ELR (cell line): ENCODE measurements at places on chromosomes 11 and 22.
A peak's percentile ranks its signal among the peaks of the same experiment; 100 is the strongest.

DNA sequence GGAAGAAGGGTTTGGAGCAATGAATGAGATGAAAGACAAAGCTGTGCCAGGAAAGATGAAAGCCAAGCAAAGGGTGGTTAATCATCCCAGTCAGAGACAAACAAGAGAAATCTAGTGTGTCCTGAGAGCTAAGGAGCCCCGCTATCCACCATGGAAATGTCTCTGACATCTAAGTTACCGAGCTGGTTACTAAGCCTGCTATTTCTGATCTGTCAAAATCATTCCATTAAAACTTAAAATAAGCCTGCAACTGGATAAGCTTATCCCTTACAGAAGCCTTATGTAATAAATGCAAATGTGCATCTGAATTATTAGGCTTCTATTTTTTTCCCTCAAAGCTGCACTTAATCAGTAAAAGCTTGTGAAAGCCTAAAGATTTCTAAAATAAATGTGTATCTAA is 22.1 kb upstream of the SESN3 start:
- DNase-seq, result no peak

- no peak for DNase-seq
Observed at GRCh38 chr22:48701296-48702030, 1126.2 kb downstream of the BRD1 start.

DNA sequence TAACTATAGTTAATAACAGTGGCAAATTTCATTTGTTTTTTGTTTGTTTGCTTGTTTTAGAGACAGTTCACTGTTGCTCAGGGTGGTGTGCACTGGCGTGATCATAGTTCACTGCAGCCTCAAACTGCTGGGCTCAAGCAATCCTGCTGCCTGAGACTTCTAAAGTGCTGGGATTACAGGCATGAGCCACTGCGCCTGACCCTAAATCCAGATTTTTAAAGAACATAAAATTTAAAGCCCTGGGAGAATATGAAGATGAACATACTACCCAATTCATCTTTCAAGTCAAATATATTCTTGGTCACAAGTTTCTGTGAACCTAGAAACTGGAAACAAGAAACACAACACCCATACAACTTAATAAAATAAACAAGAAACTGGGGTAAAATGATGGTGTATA is 28.1 kb downstream of the RRAS2 start:
- DNase-seq, result no peak

DNA sequence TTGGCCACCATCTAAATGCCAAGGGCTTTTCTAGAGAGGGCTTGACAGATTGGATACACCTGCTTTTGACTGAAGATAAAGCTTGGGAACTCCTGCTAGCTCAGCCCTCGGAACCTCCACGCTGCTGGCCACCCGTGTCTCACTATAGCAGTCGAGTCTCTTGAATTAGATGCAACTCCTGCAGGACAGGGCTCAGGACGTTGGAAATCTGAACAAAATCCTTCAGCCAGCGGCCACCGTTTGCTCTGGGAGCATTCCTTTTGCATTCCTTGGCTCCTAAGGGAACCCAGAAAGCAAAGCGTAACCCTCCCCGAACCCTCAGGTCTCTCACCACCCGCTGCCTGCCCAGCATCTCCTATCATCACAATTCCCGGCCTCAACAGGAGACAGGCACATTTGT is 77.8 kb downstream of the GRIK4 start:
- DNase-seq, result no peak

- DNase-seq, result peak; percentile 69
Observed at GRCh38 chr11:127006311-127006710, 5.7 kb upstream of the KIRREL3 start.

- DNase-seq, result peak; percentile 75
Observed at GRCh38 chr22:37259540-37260029, 15.5 kb upstream of the RAC2 start.

GRCh38 chr22:28369854-28370253 is 309.8 kb downstream of the TTC28 start:
- DNase-seq, result no peak

GRCh38 chr11:34904421-34904955 is 11.7 kb downstream of the APIP start:
- peak; percentile 4 for DNase-seq

DNA sequence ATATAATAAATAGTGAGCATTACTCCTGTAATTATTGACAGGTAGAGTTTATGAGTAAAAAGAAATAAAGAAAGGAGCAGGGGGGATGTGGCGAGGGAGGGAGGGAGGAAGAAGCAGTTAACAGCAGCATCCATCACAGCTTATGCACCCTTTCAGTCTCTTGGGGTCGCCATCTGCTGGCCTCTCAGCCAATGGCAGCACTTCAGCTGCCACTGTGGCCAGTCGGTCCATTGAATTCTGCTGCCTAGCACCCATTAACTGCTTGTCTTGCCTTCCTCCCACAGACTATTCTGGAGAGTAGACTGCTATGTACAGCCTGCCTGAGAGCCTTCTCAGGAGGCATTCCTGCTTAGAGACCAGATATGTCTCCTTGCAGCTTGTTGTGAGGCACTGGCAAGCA is 388.3 kb downstream of the TENM4 start:
- DNase-seq, result no peak

DNA sequence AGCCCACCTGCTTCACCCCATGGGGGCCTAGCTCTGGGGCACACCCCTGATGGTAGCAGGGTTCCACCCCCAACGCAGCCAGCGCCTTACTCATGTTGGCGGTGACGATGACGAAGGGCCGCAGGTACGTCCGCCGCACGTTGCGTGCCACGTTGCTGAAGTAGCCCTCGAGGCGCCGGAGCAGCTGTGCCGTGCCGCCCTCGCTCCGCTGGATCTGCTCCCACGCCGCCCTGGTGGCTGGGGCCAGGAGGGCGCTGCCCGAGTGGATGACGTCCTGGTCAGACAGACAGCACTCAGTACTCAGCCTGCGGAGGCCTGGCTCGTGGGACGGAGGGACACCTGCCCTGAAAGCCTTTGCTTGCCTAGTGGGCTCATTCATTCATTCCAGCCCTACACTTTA is 50.8 kb downstream of the TRMU start:
- DNase-seq, result no peak

- peak; percentile 94 for DNase-seq
Observed at GRCh38 chr11:46290598-46291309, 13.3 kb downstream of the CREB3L1 start.

DNA sequence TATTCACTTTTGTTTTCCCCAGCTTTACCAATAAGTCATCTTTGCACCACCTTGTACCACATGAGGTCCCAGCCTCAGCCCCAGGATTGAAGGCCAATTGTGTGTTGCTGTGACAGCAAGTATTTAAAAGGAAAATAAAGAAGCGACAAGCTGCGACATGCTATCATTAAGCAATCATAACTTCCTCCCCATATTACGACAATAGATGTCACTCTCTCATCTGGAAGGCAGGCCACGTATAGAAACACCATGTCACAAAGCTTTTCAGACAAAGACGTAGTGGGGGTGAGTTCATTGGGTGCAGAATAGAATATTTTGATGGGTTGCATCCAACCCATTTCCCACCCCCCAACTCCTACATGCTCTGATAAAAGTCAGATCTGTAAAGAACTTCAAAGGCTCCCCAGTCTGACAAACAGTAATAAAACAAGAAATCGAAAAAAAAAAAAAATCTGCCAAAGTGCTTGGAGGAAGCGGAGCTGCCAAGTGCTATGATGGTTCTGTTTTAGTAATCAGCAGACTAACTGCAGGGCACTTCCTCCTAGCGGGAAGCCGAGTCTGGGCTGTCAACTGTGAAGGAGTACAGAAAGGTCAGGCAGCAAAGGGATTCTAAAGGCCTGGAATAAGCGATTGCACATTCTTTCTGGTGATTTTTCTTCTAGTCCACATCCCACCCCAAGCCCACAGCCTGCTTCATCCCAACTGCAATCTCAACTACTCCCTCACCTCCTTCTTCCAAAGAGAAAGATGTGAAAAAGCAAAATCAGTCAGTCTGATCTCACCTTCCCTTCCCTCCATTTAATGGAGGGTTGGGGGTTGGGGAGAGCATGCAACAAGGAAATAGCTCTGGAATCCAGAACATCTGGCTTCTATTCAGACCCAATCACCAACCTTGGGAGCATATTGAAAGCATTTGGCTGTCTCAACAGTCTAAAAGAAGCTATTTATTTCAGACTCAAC is 131.4 kb upstream of the UBASH3B start:
- no peak for DNase-seq

DNA sequence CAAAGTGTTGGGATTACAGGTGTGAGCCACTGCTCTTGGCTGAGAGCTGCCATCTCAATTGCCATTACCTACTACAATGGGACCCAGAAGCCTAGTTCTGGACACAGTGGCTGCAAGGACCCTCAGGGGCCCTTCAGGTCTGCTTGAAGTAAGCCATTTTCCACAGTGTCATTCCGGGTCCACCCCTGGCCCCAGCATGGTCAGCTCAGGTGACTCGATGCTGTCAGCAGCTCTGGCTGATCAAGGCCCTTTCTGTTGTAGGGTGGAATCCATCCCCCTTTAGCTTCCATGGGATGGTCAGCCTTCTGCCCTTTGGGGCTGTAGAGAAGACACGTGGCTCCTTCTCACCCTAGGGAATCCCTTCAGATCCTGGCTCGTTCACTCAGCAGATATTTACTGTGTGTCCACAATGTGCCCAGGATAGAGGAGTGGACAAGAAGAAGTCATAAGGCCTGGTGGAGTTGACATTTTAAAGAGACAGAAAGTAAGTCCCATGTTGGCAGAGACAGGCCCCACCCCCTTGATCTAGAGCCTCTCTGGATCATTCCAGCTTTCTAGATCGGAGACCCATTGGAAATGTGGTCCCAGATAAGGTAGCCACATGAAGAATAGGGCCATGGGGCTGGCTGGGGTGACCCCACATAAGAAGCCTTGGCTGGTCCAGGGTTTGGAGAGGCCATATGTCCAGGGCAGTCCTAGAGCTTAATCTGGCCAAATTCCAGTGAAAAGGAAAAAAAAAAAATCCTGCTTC is 15.1 kb upstream of the KAT5 start:
- no peak for DNase-seq

- no peak for DNase-seq
Observed at GRCh38 chr11:59923813-59924212, 14.4 kb upstream of the OOSP1 start.

DNA sequence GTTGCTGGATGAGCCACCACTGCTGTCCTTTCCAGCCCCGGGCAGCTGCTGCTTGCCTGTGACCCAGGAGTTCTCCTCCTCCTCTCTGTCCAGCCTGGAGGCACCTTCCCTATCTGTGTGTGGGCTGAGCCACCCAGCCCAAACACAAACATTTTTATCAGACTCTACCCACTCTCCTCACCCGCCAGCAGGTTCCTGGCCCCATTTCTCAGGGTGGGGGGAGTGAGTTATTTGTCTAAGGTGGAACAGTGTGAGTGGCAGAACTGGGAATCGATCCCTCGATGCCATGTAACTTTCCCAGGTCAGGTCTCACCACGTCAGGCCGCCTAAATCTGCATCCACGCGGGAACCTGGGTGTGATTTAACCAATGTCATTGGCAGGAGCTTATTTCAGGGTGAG is 20.8 kb upstream of the SMIM38 start:
- DNase-seq, result no peak

DNA sequence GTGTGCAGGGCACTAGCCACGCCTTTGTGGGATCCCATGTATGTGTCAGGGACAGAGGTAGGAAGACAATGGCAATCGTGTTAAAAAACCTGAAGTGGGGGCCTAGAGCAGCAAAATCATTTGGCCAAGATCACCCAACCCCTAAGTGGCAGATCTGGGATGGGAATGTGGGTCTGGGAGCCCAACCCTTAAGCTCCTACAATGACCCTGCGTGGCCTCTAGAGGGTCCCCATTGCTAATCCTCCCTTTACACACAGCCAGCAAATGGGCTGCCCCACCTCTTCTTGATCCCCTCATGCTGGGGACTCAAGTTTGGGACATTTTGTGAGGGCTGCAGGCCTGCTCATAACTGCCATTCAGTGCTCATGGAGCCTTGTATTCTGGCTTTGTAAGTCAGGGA is 73.2 kb upstream of the SUSD2 start:
- DNase-seq, result no peak

GRCh38 chr22:36239401-36240171 is at the start of gene APOL2:
TSS of gene APOL2 (minus strand) at chr22:36239527. CDS start at chr22:36233162, 6,365 bp downstream.
- DNase-seq, result peak; percentile 97

GRCh38 chr11:20715464-20715863 is 46.1 kb downstream of the NELL1 start:
- no peak for DNase-seq

GRCh38 chr22:49638788-49639187 is 188.9 kb downstream of the BRD1 start:
- DNase-seq, result no peak

GRCh38 chr11:856397-856796 is 13.7 kb downstream of the TSPAN4 start:
- DNase-seq, result no peak

DNA sequence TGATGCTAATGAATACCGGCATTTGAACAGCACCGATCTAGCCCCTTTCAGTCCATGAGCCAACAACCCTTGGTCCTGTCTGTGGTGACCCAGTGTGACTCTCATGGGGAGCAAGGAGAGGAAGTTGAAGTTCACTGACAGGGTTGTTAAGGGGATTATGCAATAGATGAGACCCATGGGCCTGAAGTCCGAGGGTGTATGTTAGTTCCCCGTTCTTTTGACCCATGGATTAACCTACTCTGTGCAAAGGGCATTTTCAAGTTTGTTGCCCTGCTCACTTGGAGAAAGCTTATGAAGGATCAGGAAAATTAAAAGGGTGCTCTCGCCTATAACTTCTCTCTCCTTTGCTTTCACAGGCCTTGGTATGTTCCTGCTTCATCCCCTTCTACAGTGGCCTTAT is 4.9 kb downstream of the PNPLA3 start:
- DNase-seq, result no peak

- DNase-seq, result peak; percentile 90
Observed at GRCh38 chr11:132874638-132875037, 657.7 kb downstream of the OPCML start.

DNA sequence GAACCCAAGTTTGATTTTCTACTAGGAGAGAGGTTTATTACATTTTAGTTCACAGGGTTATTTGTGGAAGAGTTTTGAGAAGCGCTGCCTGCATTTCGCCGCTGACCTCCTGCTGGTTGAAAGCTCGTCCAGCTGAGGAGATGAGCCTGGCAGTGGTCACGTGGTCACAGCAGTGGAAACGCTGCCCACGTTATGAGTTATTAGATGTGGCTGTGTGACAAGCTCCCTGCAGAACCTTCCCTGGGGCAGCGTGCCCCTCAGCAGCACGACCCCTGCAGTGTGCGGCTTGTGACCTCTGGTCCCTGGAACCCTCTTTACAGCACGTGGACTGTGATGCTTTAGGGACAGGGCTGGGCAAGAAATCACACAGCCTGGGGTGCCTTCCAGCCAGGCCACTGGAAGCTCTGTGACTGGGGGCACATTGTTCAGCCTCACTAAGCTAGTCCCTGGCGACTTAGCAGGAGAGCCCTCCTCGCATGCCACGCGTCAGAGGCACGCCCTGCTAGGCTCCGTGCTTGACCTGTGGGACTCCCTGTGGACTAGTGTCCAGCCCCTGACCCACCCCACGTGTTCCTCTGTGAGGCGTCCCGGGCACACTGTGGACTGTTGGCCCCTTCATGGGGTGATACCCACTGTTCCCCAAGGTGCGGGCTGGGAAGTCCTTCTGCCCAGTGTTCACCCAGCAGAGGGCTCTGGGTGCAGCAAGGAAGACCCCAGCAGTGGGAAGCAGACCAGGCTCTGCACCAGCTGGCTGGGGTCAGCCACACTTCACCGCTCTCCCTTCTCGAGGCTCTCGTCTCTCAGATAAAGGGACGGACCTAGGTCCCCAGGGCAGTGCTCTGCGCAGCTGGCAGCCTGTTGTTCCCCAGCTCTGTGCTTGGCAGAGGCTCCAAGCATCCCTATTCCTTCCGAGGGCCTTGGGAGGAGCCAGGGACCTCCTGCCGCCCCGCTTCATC is 349.5 kb downstream of the TBC1D22A start:
- DNase-seq, result no peak

GRCh38 chr11:36617543-36618362 is 19.7 kb upstream of the RAG2 start:
- no peak for DNase-seq

- DNase-seq, result no peak
Observed at GRCh38 chr11:68963779-68964178, 17.0 kb downstream of the MRGPRD start.
